ENCODE measurements at places on chromosomes 3 and 15. TPM values are rescaled to one million over a fixed set of nuclear protein-coding genes. Genes with fewer than 3 reads are reported as not detected.

- H3K27me3 ChIP-seq, result no peaks in the 10 kb centered on the region
- H3K27ac ChIP-seq, result no peak overlapping the region
- no peaks in the 10 kb centered on the region for H3K4me1 ChIP-seq
These were observed 153.3 kb downstream of the B3GALNT1 start for GRCh38 chr3:160951642-160952487.

DNA sequence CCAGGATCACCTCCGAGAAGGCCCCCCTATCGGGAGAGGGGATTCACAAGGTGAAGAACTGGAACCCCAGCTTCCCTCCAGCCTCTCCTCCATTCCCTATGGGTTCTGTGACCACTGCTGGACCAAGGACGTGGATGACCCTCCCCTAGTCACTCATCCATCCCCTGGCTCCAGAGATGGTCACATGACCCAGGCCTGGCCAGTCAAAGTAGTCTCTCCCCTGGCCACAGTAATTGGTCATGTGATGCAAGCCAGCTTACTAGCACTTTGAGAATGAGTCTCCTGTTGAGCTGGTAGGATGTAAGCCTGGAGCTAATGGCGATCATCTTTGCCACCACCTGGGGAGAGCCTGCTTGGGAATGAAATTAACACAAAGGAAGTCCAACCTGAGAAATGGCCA, 3.9 kb downstream of the CAMK1 start:
- no peaks in the 10 kb centered on the region for H3K36me3 ChIP-seq
- H3K4me3 ChIP-seq, result no peak overlapping the region
- peaks cover 7% of the 10 kb centered on the region for H3K4me1 ChIP-seq
- no peaks in the 10 kb centered on the region for H3K27me3 ChIP-seq

DNA sequence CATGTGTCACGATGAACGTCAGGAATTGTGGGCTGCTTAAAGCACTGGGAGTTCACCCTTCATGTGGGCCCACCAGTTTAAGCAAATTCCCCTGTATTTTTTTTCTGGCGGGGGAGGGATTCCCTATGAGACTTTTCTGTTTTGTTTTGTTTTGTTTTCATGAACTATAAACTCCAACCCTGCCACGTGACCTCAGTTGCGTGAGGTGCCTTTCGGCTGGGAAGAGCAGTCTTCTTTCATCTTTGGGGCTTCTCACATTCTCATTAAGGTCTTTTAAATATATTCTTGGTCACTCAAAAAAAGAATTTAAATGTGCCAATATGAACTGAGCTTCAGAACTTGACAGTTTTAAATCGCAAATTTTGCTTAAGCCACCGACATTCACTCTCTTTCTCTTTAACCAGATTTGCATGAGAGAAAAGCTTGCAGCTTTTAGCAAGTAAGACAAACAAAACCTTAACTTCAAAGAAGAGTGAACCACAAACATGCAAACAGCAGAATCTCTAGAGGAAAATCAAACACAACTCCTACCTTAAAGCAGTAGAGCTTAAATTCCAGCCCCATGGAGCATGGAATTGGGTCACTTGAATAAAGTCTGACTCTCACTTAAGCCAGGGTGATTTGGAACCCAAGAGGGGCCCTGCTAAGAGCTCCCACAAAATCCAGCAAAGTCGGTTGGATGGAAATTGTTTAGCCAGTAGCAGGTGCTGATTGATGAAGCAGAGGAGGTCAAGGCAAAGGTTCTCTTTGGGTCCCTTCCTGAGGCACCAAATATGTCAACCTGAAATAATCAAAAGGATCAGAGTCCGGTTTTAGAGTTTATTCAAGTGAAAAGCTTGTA, 699.8 kb upstream of the GBE1 start:
- H3K36me3 ChIP-seq, result no peaks in the 10 kb centered on the region
- no peak overlapping the region for H3K27ac ChIP-seq
- H3K27me3 ChIP-seq, result no peaks in the 10 kb centered on the region

DNA sequence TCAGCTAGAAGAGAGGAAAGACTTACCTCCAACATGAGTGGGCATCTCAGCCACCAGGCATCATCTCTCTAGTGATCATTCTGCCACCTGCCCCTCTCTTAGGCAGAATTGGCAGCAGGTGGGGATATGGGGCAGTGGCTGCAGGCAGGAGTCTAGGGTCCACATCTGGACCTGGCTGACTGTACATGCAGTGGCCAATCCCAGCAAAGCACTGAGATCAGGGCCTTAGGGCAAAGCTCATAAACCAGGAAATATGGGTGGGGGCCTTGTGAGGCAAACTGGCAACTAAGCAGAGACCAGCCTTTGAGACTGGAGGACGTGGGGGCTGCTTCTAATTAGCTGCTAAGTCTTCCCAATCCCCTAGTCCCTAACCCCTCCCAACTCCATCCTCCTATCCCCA, 12.9 kb downstream of the POMGNT2 start:
- no peak for DNase-seq
- H3K4me3 ChIP-seq, result no peak overlapping the region

DNA sequence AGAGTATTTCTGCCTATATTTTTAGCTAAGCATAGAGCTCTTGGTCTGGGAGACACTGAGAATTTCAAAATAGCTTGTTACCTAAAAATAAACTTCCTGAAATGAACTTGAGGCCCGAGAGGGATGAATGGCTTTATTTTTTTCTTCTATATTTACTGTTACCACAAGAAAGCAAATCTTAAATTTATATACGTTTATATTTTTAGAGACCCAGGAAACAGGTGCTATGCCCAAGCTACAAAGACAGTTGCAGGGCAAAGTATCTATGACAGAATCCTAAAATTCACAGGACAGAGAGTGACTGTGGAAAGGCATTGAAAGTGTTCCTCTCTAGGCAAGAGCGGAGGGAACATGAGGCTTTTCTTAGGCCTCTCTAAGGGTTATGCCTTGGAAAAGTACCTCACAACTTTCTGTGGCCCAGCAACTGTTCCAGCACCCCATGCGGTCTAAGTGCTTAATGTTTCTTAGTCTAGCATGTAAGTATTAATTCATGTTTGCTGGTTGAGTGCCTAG, 36.5 kb downstream of the TGFBR2 start:
- H3K27me3 ChIP-seq, result no peaks in the 10 kb centered on the region
- H3K4me1 ChIP-seq, result no peaks in the 10 kb centered on the region
- DNase-seq, result no peak
- no peak overlapping the region for H3K27ac ChIP-seq
- H3K36me3 ChIP-seq, result peaks cover 29% of the 10 kb centered on the region
- no peak overlapping the region for H3K4me3 ChIP-seq

DNA sequence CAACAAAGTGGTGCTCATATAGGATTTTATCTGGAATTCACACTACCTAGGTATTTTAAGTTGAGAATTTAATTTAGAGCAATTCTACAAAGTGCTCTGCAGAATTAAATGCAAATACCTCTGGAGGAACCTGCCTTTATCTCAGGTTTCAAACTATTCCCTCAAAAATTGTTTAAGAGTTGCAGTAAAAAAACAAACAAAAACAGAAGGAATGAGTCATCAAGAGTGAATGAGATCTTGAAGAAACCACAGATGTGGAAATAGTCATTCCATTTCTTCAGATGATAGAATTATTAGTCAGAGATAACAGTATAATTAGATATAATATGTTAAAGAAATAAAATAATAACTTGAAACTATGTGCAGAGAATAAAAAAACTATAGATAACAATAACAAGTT, 80.8 kb upstream of the SCN5A start:
- no peaks in the 10 kb centered on the region for H3K36me3 ChIP-seq
- H3K4me3 ChIP-seq, result no peak overlapping the region
- peaks cover 17% of the 10 kb centered on the region for H3K4me1 ChIP-seq
- peaks cover 4% of the 10 kb centered on the region for H3K27me3 ChIP-seq
- no peak overlapping the region for H3K27ac ChIP-seq

- peaks cover 4% of the 10 kb centered on the region for H3K4me1 ChIP-seq
- H3K27me3 ChIP-seq, result peaks cover 21% of the 10 kb centered on the region
These were observed 3.9 kb downstream of the RAB6B start for GRCh38 chr3:133891662-133892378.

DNA sequence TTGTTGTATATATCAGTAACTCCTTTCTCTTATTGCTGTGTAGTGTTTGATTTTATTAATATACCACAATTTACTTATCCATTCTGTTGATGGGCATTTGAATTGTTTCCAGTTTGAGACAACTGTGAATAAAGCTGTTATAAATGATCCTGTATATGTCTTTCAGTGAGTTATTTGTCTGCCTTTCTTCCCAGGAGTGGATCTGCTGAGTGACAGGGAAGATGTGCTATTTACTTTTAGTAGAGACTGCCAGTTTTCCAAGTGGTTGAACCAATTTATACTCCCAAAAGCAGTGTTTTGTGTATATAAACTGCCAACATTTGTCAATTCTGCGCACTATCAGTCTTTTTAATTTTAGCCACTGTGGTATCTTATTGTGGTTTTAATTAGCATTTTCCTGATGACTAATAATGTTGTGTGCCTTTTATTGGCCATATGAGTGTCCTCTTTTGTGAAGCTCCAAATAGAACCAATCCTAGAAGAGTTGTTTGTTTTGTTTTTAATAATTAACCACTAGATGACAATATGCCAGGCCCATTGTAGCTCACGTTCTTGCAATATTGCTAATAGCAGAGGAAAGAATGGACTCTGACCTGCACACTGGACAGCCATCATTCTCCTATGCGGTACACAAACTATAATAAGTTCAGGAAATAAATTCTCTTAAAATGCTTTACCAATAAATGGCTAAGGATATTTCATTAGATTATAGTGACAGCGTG, 25.3 kb downstream of the TRANK1 start:
- H3K4me1 ChIP-seq, result no peaks in the 10 kb centered on the region
- DNase-seq, result no peak
- H3K27ac ChIP-seq, result no peak overlapping the region
- no peak overlapping the region for H3K4me3 ChIP-seq
- H3K27me3 ChIP-seq, result no peaks in the 10 kb centered on the region

- DNase-seq, result no peak
- H3K4me1 ChIP-seq, result peaks cover 27% of the 10 kb centered on the region
- no peak overlapping the region for H3K4me3 ChIP-seq
These were observed 59.0 kb upstream of the CTSH start for GRCh38 chr15:79003896-79004295.

GRCh38 chr3:101725194-101725889, 928 bp downstream of the CEP97 start:
- no peaks in the 10 kb centered on the region for H3K27me3 ChIP-seq
- H3K36me3 ChIP-seq, result peaks cover 9% of the 10 kb centered on the region
- H3K4me3 ChIP-seq, result peak overlapping the region; percentile 92
- DNase-seq, result peak; percentile 7
- peaks cover 3% of the 10 kb centered on the region for H3K4me1 ChIP-seq

GRCh38 chr3:42655980-42656679, 2.6 kb downstream of the ZBTB47 start:
- H3K27ac ChIP-seq, result peak overlapping the region; percentile 2
- DNase-seq, result peak; percentile 58
- no peaks in the 10 kb centered on the region for H3K36me3 ChIP-seq
- H3K4me1 ChIP-seq, result peaks cover 49% of the 10 kb centered on the region
- no peak overlapping the region for H3K4me3 ChIP-seq

DNA sequence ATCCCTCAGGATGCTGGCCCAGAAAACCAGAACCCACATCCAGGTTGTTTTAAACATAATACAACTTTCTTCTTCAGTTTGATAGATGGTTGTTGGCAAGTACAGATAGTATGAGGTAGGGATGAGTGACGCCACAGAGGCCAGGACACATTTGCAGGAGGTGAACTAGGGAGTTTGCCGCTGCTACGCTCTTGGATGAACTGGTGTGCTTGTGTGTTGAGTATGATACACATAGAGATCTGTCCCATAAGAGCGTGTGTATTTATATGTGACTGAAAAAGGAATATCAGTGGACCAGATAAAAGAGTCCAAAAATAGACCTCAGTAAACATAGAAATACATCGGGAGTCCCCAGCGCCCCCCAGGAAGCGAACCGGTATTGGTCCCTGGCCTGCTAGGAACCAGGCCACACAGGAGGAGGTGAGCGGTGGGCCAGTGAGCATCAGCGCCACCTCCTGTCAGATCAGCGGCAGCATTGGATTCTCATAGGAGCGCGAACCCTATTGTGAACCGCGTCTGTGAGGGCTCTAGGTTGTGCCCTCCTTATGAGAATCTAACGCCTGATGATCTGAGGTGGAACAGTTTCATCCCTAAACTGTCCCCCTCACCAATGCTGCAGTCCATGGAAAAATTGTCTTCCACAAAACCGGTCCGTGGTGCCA, 98.1 kb downstream of the LRRK1 start:
- peaks cover 2% of the 10 kb centered on the region for H3K36me3 ChIP-seq
- no peak overlapping the region for H3K27ac ChIP-seq
- no peaks in the 10 kb centered on the region for H3K27me3 ChIP-seq
- H3K4me1 ChIP-seq, result no peaks in the 10 kb centered on the region
- H3K4me3 ChIP-seq, result no peak overlapping the region

GRCh38 chr15:72797834-72798233, 14.3 kb upstream of the ADPGK start:
- no peaks in the 10 kb centered on the region for H3K27me3 ChIP-seq
- no peak for DNase-seq
- H3K36me3 ChIP-seq, result no peaks in the 10 kb centered on the region
- no peak overlapping the region for H3K27ac ChIP-seq
- H3K4me1 ChIP-seq, result no peaks in the 10 kb centered on the region

GRCh38 chr3:150504483-150504882, 41.8 kb downstream of the SERP1 start:
- no peak for DNase-seq
- H3K4me1 ChIP-seq, result no peaks in the 10 kb centered on the region
- H3K27me3 ChIP-seq, result no peaks in the 10 kb centered on the region
- no peak overlapping the region for H3K4me3 ChIP-seq

GRCh38 chr15:44099671-44100070, 95.4 kb downstream of the FRMD5 start:
- H3K4me3 ChIP-seq, result no peak overlapping the region
- H3K36me3 ChIP-seq, result no peaks in the 10 kb centered on the region

DNA sequence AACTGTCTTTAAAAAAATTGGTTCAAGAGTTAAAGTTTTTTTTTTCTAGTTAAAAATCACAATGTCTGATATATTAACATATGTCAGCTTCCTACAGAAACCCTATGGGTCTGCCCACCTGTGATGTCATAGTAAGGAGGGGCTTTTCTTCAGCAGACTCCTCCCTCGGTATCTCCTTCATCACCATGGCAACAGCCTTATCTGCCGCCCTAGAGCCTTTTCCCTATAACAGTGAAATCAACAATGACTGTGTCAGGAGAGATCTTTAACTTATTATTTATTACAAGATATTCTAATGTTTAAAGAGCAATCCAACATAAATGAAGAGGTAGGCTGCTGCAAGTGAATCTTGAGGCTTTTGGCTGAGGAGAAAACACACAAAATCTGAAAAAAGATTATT, 138.7 kb downstream of the PEX5L start:
- peak; percentile 42 for DNase-seq
- H3K4me3 ChIP-seq, result no peak overlapping the region
- H3K27ac ChIP-seq, result no peak overlapping the region
- no peaks in the 10 kb centered on the region for H3K36me3 ChIP-seq
- H3K4me1 ChIP-seq, result no peaks in the 10 kb centered on the region

GRCh38 chr15:77909182-77909940, 168.2 kb downstream of the TBC1D2B start:
- no peak overlapping the region for H3K27ac ChIP-seq
- no peaks in the 10 kb centered on the region for H3K27me3 ChIP-seq
- DNase-seq, result no peak
- no peak overlapping the region for H3K4me3 ChIP-seq
- no peaks in the 10 kb centered on the region for H3K36me3 ChIP-seq
- peaks cover 3% of the 10 kb centered on the region for H3K4me1 ChIP-seq

GRCh38 chr3:45026957-45027356, 854 bp downstream of the CLEC3B start:
- DNase-seq, result no peak
- no peaks in the 10 kb centered on the region for H3K36me3 ChIP-seq
- peaks cover 30% of the 10 kb centered on the region for H3K4me1 ChIP-seq

Gene MUSTN1
- not detected for total RNA-seq

Gene GRK7
- total RNA-seq, result not detected

Gene KLHL40
- not detected for total RNA-seq

Gene FAM43A
- total RNA-seq, result 6.0 TPM

Gene GTF2A2
- total RNA-seq, result 128 TPM

Gene NEIL1
- total RNA-seq, result 5.1 TPM

Measured in astrocyte (in vitro differentiated cells and primary cell).